Naive B cell (primary cell): ENCODE measurements at places on chromosomes 3 and 15.

DNA sequence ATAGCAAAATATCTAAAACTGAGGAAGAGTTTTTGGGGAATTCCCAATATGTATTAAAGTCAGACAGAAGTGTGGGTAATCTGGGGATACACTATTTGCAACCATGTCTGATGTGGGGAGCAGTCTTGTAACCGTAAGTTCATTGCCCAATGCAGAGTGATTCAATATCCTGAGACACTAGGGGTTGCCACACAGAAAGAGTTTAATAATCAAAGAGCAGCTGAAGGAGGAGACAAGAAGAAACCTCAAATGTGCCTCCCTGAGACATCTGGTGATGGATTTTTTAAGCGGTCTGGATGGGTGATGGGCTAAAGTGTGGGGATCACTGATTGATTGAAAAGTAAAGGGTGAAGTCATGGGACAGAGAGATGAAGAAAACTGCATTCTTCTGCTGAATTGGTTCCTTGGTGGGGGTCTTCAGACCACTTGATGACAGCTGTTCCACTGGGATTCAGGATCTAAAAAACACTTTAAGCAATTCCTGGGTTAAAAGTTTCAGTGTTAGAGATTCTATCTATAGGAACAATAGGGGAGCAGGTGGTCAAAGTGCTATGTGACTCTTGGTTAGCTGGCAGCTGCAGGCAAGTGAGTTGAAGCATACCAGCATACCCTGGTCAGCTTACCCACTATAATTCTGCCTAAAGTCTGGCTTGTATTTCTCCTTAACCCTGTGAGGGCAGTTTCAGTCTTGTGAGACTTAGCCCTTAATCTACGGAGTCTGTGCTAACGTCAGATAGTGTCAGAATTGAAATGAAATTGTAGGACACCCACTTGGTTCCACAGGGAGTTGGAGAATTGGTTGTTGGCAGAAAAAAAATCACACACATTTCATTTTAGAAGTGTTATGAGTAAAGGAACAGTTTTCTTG, 425.9 kb upstream of the TGFBR2 start:
- no peak for DNase-seq

DNA sequence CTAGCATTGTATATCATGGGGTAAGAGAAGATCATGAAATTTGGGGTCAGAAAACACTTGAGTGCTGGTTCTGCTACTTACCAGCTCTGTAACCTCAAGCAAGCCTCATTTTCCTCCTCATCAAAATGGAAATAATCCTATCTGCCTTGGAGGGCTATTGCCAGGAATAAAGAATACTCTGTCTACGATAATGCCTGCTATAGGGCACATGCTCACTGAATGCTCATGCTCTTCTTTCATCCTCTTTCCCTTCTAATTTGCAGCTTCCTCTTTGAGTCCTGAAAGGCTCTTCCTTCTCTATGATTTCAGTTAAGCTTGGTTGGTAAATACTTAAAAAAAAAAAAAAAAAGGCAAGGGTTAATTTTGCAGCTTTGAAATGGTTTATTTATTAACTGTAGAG, 12.8 kb downstream of the RTP1 start:
- DNase-seq, result no peak

DNA sequence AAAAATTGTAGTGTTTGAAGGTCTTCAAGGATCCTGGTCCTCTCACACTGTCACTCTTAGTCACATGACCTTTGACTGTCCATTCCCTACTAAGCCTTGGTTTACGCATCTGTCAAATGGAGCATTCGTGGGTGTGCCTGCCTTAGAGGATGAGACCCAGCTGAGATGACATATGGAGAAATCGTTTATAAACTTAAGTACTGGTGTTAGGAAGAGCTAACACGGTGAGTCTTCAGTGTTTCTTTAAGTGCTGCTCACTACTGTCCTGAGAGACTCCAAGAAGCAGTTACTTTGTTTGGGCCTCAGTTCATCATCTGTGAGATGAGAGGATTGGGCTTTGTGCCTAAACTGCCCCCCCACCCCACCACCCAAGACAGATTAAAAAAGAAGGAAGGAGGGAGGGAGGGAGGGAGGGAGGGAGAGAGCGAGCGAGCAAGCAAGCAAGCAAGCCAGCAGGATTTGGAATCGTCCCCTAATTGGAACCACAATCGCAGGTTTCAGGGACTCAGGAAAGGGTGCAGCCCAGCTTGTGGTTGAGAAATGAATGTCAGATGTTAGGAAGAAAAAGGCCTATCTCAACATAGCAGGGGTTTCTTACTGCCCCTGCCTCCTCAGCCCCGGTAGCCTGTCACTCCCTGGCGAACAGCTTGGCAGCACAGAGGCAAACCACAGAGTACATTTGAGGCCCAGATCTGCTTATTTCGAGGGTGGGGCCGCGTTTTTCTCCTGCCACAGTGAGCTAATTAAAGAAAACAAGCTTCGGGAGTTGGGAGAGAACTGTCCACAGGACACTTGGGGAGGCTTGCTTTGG, 32.7 kb downstream of the SMAD3 start:
- no peak for DNase-seq

DNA sequence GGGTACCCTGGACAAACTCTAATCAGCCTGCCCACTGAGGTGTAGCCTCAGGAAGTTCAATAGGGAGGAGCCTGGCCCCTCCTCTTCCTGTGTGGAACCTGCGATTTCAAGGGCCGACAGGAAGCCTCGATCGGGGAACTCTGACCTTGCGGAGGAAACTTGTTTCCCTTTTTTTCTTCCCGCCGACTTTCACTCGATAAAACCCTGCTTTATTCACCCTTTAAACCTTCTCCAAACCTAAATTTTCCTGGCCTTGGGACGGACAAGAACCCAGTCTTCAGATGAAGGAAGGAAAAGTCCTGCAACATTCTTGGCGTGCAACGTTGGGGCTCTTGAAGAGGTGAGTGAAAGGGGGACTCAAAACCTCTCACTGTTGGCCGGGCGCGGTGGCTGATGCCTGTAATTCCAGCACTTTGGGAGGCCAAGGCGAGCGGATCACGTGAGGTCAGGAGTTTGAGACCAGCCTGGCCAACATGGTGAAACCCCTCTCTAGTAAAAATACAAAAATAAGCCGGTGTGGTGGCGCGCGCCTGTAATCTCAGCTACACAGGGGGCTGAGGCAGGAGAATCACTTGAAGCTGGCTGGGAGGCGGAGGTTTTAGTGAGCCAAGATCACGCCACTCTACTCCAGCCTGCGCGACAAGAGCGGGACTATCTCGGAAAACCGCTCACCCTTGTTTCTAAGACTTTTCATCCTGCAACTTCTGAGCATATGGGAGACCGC, 208.2 kb downstream of the ZNF385D start:
- DNase-seq, result no peak

DNA sequence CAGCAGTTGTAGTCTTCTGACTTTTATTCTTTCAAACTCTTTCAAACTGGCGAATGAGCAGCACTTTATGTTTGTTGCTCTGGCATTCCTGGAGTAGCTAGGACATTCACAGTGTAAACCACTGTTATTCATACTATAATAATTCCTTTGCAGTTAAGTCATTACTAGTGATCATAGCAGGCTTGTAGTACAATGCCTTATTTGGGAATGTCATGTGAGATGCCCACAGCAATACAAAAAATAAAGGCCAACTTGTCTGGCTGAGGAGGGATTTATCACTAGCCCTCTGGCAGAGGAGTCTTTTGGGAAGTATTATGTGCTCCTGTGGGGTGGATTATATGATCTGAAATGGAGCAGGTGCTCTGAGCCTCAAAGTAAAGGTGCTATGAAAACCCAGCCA, 197.2 kb downstream of the VGLL3 start:
- no peak for DNase-seq

- DNase-seq, result no peak
These were observed 4.2 kb downstream of the ZNF589 start for GRCh38 chr3:48245136-48245535.

GRCh38 chr15:73225358-73226015, 143.3 kb downstream of the HCN4 start:
- DNase-seq, result no peak

DNA sequence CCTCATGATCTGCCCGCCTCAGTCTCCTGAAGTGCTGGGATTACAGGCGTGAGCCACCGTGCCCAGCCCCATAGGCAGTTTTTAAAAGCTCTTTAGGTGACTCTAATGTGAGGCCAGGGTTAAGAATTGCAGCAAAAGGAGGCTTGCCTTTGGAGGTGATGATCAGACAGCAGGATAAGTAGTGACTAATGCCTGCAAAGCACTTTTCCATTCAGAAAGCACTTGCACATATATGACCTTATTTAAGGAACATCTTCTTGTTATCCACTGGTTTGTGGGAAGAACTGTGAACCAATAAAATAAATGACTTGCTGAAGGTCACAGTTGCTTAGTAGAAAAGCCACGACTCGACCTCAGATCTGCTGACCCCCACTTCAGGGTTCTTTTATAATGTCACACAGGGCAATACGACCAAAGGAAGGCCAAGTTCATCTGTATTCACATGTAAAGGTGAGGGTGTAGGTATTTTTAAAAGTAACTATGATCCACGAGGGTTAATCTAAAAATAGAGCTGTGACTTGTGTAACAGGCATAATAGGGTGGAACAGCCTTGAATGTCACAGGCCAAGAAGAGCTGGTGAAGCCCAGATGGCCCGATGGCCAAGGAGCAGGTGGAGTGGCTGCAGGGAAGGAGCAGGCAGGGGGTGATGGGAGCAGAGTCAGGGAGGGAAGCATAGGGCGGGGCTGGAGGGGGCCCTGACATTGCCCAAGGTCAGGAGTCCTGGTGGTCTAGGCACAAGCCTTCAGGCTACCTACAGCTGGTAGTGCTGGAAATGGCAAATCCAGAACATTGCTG, 24.4 kb downstream of the LARP6 start:
- DNase-seq, result no peak

- DNase-seq, result no peak
These were observed 6.0 kb downstream of the LXN start for GRCh38 chr3:158666416-158666815.

DNA sequence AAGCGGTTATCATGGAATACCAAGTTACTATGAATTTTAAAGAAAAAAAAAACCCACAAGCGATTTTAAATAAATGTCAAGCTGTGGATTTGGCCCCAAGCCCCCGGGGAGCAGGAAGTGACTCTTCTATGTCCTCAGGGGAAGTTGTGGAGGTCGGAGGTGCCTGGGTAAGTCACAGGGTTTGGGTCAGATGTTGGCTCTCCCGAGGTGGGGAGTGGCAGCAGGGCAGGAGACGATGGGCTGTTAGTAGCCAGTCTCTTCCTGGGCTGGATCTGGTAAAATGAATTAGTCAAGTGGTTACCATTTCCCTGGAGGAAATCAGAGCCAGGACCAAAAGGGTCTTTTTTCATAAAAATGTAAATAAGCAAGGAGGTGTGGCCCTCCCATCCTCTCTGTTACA, 316.7 kb downstream of the TLE3 start:
- DNase-seq, result no peak

DNA sequence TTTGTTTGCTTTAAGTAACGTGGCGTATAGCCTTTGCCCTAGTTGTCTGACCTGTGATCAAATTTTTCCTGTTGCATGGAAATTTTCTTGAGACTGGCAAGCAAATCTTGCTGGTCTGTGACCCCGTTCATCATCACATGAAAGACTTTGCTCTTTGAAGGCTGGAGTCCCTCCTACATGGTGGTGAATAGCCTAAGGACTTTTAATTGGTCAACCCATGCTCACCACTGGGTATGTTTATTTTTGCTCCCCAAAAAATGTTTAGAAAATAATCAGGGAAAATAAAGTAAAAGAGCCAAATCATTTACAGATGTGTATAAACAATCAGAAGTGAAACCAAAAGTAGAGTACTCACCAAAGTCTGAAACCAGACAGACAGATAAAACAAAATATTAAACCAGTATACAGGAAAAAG, 1075.3 kb upstream of the ALCAM start:
- no peak for DNase-seq

DNA sequence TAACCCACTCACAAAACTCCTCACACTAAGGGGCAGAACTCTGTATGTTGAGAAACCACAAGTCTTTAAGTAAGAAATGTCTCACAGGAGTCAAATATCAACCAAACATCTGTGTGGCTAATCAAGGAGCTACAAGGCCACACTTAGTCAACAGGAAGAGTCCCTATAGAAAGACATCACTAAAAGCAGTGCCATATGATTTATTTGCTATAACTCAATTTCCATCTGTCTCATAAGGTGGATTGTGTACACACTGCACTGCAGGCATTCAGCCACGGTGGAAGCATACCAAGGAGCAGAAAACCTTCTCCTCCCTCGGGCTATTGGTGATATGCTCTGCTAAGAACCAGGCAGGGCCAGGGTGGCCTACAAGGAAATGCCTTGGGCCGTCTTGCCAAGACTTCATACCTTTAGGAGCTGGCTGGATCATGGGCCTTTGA, 197.6 kb upstream of the CFAP20DC start:
- DNase-seq, result no peak

GRCh38 chr3:52451237-52452083, 2.4 kb downstream of the TNNC1 start:
- DNase-seq, result no peak

- no peak for DNase-seq
These were observed 39.2 kb downstream of the SNX4 start for GRCh38 chr3:125480656-125481374.

DNA sequence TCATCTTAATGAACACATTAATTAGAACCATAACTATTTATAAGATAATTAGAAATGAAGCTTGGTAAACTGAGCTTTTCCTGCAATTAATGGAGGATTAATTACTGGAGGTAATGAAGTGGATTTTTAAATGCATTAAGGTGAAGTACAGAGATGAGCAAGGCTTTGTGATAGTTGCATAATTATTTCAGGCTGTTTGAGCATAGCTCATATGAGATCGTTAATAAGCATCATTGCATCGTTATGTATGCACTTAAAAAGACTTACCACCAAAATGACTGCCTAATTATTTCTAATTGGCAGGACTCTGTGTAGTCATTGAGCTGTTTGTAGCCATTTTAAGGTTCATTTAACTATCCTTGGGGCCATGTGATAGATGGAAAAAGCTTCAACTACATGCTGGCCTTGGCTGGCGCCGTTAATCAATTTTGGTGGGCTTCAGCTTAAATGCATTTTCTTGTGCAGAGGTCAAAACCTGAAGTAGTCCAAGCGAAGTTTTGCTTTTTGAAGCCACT, 55.3 kb downstream of the RSRC1 start:
- no peak for DNase-seq

DNA sequence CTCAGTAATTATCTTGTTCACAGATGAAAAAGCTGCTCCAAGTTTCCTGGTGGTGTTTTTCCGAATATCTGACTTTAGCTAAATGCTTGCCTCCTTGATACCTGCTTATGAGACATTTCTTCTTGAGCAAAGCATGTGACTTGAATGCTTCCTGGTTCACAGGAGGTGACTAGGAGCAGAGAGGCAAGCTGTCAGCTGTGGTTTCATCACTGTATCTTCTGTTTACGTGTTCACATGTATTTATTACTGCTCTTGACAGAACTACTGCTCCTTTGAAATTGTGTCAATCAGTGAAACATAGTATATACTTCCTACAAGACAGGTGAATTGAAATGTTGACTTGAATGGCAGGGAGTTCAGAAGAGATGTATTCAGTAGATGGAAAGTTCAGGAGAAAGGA, 8.9 kb upstream of the SPPL2A start:
- DNase-seq, result no peak
